NCI-H2029 (cell line): ENCODE measurements at places on chromosomes 2 and 18.

- DNase-seq = no peak
These were observed 70.7 kb upstream of the BCL2L11 start for GRCh38 chr2:111049792-111050640.

DNA sequence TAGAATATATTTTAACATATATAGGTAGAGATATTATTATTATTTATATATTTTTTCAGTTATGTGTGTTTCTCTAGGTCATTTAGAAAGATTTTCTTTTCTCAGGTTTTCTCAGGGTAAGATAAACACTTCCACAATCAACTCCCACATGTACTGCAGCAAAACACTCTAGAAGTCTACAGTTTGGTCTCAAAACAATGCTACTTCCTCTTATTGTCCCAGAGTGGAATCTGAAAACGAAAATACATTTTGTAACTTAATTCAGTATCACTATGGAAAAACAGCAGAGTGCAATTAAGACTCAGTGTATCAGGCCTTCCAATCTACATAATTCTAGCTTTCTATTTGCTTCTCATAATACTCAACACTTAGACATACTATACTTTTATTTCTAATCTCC is 190.1 kb upstream of the SLC35G4 start:
- DNase-seq = no peak

DNA sequence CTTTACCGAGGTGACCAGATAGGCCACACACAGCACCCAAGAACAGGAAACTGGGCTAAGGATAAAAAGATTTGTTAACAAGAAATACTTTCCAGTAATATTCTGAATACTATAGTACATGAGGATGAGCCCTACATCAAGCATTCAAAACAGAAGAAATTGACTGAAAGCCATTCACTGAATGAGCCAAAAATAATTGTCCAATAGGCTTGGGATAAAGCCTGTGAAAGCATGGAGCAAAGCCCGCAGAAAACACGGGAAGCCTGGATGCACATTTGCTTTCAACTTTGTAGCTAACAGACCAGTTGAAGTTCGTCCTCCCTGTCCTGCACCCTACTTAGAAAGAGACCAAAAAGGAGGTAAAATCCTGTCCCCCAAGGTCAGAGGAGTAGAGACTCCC is 56.3 kb downstream of the DIPK1C start:
- DNase-seq = no peak

GRCh38 chr18:48080546-48080945 is 150.1 kb upstream of the SMAD2 start:
- no peak for DNase-seq

- DNase-seq = no peak
These were observed 95.9 kb downstream of the MAP4K4 start for GRCh38 chr2:101793277-101793969.

DNA sequence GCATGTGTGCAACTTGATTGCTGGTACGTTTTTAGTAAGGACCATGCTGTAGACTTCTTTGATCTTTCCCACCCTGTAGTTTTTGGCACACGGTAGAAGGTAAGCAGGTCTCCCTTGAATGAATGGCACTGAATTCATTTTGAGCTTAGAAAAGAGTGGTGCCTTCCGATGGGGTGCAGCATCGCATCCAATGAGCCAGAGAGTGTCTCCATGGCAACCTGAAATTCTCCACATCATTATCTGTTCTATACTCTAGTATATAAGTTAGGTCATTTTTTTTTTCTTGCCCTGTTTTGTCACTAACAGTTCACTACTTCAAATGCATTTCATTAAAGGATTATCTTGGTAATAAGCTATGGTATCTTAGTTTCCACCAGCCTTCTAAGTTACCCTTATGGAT is 81.2 kb upstream of the REV1 start:
- no peak for DNase-seq

- DNase-seq = no peak
These were observed 711 bp downstream of the DOK6 start for GRCh38 chr18:69401226-69401971.

DNA sequence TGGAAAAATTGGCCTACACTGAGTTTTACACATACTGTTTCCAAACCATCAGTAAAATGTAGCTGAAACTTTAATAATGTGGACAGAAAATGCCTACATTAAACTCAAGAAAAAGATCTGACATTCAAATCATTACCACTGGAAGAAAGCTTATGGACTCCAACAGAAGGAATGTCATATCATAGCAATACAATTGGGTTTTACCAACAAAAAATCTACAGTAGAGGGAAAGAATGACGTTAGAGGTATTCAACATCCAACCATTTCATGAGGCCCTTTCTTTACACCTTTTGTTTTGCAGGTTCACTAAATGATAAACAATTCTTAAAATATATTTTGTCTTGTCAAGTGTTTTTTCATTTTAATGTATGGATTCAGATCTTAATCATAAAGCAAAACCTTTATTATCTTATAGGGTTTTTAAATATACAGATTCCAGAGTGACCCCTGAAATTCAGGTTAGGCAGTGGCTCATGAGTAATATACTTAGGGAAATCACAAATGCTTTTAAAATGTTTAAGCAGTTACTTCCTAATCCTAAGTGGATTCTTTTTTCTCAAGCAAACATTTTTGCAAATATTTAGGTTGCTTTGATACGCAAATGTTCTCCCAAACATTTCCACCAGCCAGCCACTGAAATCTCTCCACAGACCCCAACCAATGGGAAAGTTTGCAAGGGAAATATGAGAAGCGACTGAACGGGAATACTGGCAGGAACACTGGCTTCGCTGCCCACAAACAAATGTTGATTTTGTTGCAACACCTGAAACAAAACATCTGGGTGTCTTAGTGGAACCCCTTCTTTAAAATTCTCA is 168.7 kb downstream of the TCF4 start:
- no peak for DNase-seq

- no peak for DNase-seq
These were observed 63.4 kb downstream of the MREG start for GRCh38 chr2:215949991-215950404.

- DNase-seq = no peak
These were observed 145.5 kb downstream of the LRATD1 start for GRCh38 chr2:14778015-14778414.

DNA sequence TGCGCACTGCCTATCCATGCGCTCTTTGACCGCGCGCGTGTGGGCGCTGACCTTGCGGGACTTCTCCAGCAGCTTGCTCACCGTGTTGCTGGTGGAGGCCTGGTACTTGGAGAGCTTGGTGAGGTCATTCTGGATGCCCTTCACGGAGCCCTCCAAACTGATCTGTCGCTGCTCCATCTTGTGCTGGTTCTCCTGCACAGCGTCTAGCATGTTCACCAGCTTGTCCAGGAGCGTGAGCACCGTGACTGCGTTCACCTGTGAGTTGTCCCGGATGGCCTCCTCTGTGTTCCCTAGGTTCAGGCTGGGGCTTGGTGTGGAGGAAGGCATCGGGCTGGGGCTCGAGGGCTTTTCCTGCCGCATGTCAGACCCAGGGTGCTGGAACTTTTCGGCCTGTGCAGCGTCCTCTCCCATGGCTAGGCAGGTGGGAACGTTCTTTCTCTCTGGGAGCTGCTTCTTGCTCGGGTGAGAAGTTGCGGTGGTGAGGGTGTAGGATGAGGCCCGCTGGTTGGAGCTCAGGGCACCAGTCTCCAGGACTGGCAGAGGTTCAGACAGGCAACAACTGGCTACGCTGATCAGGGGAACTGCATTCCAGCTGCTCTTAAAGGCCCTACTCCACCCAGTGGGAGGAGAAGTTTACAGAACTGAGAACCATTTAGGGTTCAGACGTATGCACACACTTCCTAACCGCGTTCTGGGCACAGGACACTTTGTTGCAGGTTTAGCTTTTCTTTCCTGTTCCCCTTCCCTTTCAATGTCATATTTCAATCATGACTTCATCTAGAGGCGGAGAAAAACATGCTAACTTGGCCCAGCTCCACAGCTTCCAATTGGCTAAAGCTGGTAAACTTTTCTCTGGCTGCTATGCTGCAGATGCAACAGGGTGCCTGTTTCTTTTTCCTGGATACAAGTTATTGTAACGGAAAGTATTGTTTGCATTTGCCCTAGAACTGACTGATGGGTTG is at the start of gene CAVIN2:
Gene CAVIN2 (minus strand): TSS at position 574 of the 962 bp plus-strand sequence. CDS start 163 bp downstream, at position 411.
- peak; percentile 40 for DNase-seq

DNA sequence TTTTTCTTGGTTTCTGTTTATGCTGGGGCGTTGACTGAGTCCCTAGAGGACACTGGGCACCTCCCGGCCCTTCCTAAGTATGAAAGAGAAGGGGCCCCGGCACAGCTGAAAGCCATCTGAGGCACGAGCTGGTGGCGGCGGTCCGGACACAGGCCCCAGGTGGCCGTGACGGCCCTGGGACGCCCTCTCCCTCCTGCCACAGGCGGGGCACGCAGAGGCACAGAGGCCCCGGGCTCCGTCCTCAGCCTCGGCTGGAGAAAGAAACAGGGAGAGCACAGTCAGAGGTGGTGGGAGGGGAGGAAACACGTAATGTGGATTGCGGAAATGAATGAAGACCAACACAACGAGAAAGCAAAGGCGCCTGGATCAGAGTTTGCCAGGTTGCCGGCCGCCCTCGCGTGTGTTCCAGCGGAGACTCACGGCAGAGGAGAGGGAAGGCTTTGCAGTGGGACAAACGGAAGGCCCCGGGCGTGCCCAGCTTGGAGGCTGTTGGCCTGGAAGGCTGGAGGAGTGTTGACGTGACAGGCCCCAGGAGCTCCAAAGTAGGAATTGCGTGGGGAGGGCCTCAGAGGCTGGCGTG is 119.1 kb downstream of the PTGR3 start:
- no peak for DNase-seq

- DNase-seq = no peak
These were observed 15.0 kb downstream of the SLC30A3 start for GRCh38 chr2:27247893-27248292.

DNA sequence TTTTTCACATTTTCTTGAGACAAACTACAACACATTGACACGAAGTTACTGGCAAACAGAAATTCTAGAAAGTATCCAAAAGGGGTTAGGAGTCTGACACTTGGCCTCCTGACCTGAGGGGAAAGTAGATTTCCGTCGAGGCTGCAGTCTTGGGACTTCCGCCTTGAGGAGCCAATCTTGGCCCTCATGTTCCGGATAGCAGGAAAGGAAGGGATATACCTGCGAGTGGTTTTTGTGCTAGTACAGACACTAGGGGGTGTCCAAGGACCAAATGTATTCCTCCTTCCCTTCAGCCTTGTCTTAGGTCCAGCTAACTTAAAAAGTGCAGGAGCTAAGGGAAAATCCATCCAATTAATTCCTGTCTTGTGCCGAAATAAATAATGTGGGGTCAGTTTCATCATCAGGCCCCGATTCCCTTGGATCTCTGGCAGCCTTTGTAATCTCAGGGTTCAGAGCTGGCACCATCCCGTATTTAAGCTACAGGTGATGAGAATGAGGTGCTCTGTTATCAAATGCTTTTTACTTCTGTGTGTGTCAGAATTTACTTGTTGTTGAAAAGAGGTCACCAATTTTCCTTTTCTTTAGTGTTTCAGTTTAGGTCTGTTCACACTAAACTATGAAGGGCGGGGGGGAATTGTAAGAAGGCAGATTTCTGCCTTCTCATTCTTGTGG is 330.2 kb upstream of the FANCL start:
- DNase-seq = peak; percentile 50

- DNase-seq = no peak
These were observed 77.1 kb downstream of the MYO5B start for GRCh38 chr18:50117863-50118262.

DNA sequence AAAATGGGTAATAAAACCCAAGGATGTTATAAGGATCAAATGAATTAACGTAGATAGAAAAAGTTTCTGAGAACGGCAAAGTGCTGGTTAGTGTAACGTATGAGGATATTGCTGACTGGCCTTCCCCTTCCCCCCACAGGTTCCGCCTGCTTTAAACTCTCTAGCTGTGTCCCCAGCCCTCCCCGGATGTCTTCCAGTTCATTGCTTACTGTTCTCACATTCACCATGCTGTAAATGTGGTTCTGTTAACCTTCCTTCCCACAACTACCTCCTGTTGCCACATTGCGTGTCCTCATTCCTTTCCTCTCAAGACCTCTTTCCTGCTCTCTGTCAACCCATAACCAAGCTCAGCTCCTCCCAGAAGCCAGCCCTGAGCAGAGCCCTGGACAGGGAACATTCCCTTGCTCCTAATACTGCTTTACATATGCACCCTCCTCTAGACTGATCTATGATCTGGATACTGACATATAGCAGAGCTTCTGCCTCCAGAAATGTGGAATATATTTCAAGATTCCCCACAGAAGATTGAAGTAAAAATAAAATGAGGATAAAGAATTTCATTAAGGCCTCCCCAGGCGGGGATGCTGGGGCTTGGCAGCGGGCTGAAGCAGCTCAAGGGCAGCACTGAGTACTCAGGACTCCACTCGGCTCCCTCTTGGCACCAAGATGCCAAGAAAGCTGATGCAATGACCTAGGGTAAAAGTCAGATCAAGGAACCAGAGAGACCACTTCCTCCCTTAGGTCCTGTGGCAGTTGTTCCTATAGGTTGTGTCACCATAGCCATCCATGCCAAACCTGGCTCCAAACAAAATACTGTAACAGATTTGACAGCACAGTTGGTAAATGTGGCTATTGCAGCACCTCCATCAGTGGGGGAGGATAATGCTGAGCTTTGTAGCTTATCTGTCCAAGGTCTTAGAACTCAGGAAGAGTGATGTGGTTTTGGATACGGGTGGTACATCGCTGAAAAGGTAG is 136.4 kb upstream of the PIK3C3 start:
- DNase-seq = no peak

DNA sequence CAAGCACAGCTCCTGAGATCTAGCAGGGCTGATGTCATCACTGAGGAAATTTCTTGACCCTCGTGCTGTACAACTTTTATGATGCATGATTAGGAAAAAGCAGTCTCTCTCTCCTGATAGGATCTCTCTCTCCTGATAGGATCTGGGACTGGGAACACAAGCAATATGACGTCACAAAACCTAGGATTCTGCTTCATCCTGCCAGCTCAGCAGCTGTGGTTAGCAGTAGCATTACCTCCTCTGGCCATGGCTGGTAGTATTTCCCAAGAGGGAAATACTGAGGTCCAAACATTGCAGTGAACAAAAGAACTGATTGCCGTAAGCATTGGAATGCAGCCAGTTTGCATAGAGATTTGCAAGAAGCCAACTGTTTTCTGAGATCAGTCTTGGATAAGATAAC is 521.2 kb upstream of the POU3F3 start:
- DNase-seq = no peak

DNA sequence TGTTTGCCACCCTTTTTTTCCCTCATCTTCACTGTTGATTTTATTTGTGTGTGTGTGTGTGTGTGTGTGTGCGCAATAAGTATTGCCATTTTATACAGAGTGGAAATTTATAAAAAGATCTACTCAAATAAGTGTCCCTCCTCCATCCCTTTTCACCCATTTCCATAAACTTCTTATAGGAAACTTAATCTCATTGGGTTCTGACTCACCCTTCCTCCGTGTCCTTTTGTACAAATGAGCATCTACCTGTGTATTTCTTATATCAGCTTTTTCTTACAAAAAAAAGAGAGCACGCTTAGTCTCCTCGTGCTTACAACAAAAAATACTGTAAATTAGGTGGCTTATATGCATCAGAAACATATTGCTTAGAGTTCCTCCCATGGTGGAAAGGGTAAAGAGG is 711.2 kb upstream of the CDH7 start:
- no peak for DNase-seq

- no peak for DNase-seq
These were observed 20.9 kb downstream of the NAPG start for GRCh38 chr18:10546557-10547300.

- no peak for DNase-seq
These were observed 386.4 kb upstream of the SLC14A2 start for GRCh38 chr18:45228796-45229388.

GRCh38 chr2:126704434-126705160 is 48.6 kb downstream of the GYPC start:
- DNase-seq = no peak

- DNase-seq = no peak
These were observed 147.5 kb downstream of the PARD3B start for GRCh38 chr2:204692790-204693189.

GRCh38 chr2:191653667-191654391 is 24.1 kb upstream of the NABP1 start:
- no peak for DNase-seq
